Forelimb muscle (tissue), 1 donor: ENCODE measurements at places on chromosomes 12 and 14. TPM values are rescaled to one million over a fixed set of nuclear protein-coding genes. Genes with fewer than 3 reads are reported as not detected.

Gene MYF6
- polyA plus RNA-seq: 90.3 TPM

GRCh38 chr14:72539661-72540315, 354.1 kb downstream of the DPF3 start:
- DNase-seq: no peak

GRCh38 chr12:67419810-67420209, 150.7 kb downstream of the CAND1 start:
- no peak for DNase-seq

Gene RERG
- polyA plus RNA-seq: 4.7 TPM

GRCh38 chr12:28708918-28709371, 440.1 kb upstream of the FAR2 start:
- DNase-seq: no peak

DNA sequence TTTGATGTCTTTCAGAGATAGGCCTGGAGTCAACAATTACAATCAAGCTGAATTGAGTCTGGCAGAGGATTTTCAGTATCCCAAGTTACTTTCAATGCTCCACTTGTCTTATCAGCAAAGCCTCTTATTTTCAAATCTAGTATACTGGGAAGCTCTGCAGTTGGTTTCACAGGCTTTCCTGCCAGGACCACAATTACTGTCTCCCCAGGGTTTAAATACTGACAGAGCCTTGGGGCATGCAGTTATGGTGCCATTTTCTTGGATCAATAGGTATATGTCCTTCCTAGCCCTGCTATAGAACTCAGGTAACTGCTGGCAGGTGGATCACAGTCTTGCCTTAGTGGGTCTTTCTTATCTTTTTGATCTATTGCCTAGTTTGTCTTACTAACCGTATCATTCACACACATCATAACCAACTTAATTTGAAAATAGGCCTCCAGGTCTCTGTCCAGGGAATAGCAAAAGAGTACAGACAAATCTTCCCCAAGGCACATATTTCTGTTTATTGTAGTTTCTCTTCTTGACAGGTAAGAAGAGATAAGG, 22.4 kb upstream of the RNU6-8 start:
- no peak for DNase-seq

Gene SERPINA1
- 0.39 TPM for polyA plus RNA-seq

DNA sequence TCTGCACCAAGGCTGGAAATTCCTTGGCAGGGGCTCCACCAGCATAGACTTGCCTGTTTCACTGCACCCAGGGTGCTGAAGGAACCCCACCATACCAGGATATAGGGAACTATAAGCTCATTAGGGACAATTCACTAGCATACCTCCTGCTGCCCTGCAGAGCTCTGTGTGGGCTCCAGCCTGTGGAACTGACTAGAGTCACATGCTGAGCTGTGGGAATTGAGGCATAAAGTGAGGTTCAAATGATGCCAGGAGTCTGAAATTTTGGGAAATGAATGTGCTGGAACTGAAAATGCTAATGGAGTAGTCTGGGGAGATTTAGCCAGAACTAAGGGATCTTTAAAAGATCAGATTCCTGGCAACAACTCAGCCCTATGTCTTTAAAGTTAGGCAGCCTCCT, 7.3 kb upstream of the EMP1 start:
- DNase-seq: no peak

GRCh38 chr12:77510985-77511384, 319.7 kb upstream of the NAV3 start:
- DNase-seq: no peak

DNA sequence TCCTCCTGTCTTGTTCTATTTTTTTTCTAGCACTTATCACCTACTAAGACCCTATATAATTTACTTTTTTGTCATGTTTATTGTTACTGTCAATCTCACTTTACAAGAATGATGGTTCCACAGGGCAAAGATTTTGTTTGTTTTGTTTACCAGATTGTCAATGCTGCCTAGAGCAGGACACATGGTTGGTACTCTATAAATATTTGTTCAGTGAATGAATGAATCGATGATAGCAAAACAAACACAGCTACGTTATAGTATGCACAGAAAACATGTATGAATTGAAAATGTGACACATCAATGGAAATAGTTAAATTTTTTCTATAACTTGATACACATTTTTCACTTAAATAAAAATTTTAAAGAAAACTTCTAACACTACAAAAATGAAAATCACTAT, 67.1 kb upstream of the KRR1 start:
- no peak for DNase-seq

DNA sequence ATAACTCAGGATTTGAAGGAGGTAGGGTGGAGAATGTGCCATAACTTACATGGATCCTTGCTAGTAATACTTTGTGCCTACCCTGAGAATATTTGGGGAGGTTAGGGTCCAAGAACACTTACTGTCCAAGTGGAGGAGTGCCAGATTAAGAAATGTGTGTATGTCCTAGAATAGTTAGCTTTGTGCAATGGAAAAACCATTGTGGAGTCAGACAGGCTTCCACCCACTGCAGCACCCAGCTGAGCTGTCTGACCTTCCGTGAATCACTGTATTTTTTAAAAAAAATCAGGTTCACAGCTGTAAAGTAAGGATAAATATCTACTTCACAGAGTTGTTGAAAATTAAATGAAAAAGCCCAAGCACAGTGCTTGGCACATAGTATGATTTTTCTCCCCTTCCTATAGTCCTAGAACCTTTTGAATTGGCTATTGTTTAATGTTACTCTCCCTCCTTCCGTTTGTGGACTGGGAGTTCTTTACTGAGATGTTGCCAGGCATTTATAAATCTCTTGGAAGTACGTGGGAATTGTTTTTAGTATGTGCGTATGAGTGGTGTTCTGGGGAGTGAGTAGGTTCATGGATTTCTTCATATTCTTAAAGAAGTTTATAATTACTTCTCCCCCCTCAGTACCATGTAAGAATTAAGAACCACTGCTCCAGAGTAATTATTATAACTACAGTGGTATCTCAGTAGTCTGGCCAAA, 9.2 kb downstream of the RAB21 start:
- no peak for DNase-seq

DNA sequence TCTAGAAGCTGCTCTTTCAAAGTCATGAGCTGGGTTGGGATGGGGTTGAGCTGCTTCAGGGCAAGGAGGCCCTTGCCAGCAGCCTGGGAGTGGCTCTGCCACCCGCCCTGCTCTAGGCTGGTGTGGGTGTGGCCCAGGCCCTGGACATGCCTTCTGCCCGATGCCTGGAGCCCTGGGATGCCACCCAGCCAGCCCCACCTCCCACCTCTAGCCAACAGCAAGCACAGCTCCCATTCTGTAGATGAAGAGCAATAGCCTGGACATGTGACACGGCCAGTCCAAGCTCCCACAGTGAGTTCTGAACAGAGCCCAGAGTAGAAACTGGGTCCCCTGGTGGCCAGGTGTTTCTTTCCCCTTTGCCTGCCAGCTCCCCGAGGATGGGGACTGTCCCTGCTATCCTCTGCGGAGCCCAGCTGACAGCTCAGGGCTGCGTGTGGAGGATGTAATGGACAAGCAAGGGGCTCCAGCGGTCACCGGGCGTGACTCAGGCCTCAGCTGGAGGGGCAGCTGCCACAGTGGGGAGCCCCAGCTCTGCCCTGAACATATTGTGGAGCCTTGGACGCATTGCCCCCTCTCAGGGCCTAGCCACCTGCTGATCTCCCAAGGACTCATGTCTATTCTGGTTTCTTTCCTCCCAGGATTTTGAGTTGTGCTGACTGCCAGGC, 165.2 kb downstream of the TSPAN9 start:
- no peak for DNase-seq

DNA sequence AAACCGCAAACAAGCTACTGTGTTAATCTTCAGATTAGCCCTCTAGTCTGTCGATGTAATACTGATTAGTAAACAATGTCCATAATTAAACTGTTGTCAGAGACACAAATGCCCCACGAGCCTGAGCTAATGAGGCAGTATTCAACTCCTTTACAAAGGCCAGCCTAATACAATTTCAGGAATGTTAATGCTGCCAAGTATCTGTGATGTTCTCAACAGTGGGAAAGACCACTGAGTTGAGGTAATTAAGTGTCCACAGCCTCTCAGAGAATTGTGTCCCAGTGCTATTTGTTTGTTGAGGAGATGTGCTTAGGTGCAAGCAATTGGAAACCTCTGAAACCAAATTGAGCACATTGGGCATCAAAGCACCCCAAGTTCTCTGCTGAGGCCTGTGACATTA, 139.4 kb upstream of the CDKN3 start:
- DNase-seq: no peak

Gene RASAL1
- polyA plus RNA-seq: not detected

GRCh38 chr12:114215746-114216145, 190.2 kb downstream of the TBX5 start:
- DNase-seq: no peak

DNA sequence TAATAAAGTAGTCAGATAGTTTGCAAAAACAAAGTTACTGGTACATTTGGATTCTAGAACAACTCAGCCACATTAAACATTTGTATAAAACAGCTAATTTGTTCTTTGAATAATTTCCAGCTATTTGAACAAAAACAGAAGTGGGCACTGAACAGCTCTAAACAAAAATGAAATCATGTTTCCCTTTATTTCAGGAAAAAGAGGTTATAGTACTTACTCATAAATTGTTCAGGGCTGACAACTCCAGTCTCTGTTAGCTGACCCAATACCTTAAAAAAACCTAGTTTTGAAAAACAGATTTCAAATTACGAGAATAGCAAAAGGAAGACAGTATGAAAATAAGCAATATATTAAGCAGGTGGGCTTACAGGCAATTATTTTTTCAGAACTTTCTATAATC, 8.2 kb downstream of the GNPNAT1 start:
- no peak for DNase-seq

GRCh38 chr12:6418796-6419195, 26.0 kb upstream of the CD27 start:
- DNase-seq: no peak

DNA sequence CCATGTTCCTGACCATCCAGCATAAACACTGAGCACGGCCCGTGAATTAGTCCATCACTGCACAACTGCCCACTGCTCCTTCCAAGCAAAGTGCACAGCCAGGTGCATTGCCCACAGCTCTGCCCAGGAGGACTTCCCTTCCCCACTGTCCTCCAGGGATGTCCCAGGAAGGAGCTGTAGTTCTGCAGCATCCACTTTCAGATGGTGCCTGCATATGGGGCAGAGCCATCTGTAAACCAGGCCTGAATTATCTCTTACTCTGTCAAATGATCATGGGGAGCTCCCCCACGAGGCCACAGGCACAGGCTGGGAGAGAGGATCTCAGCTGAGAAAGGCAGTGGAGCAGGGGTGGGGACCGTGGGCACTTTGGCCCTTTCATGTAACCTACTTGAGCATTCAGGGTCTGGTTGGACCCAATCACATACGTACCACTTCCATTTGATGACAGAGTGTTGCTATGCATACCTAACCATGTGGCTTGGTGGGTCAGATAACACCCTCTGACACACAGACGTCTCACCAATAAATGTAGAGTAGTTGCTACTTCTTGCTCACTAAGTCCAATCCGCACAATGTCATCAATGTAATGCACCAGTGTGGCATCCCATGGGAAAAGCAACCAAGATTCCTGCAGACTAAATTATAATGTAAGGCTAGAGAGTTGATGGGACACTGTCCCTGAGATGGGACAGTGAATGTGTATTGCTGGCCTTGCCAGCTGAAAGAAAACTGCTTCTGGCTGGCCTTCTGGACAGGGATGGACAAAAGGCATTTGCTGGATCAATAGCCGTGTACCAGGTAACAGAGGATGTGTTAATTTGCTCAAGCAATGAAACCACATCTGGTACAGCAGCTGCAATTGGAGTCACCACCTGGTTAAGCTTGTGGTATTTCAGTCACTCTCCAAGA, 113.8 kb upstream of the C14orf180 start:
- no peak for DNase-seq

GRCh38 chr12:32901553-32901952, 5.0 kb upstream of the PKP2 start:
- DNase-seq: no peak

Gene TMBIM6
- 241 TPM for polyA plus RNA-seq

GRCh38 chr12:47408171-47408871, 297.5 kb downstream of the RPAP3 start:
- no peak for DNase-seq
